Activated naive CD8-positive, alpha-beta T cell treated with anti-CD3 and anti-CD28 coated beads, Interleukin-2, amount 50 U/mL, for 24 hours (primary cell): ENCODE measurements at places on chromosomes 3 and 15.
A peak's percentile ranks its signal among the peaks of the same experiment; 100 is the strongest.

DNA sequence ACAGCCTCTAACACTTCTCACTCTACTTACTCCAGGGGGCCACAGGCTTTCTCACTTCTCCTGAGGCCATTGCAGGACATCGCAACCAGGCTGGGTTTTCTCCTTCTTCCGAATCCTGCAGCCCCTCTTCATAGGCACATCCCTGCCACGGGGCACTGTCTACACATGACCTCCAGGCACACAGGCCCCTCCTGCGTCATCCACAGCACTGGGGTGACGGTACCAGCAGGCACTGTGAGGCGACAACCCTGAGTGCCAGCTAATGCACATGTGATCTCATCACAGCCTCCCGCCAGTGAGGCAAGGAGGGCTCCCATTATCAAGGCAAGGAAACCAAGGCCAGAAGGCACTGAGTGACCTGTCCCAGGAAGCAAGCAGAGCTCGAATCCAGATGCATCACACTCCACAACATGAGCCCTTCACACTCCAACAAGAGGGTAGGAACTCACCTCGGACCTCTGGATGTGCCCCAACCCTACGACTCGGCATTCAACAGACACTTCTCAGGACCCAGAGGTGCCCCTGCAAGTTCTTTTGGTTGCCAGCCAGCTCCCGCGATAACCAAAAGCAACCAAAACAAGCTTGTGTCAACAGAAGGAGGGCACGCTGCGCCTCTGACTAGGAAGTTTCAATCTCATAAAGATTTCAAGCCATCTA lies 16.7 kb downstream of the FAM174B start:
- H3K27ac ChIP-seq: no peak overlapping the region
- no peak for DNase-seq
- no peak overlapping the region for H3K4me3 ChIP-seq
- H3K4me1 ChIP-seq: peaks cover 2% of the 10 kb centered on the region

DNA sequence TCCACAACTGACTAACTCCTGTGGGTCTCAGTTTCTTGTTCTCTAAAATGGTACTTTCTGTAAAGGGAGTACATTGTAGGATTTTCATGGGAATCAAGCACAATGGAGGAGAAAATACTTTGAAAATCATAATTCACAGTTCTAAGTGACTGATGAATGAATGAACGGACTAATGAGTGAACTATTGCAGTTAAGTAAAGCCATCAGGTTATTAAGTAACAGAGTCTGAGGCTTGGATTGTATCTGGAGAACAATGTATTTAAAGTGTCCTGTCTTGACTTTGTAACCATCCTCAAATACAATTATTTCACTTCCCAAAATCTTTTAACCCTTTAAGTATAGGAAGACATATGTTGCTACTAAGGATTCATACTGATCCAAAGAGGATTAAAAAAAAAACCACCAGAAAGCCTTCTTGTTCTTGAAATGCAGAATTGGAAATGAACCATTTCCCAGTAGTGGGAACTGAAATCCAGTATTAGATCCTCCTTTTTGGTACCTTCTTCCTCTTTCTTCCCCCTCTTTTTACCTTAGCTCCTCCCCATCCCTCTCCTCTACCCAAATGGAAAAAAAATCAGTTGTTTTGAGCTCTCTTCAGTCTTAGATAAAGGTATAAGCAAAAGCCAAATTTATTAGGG lies 13.2 kb upstream of the BCL6 start:
- H3K27ac ChIP-seq: no peak overlapping the region
- H3K27me3 ChIP-seq: peaks cover 6% of the 10 kb centered on the region
- no peak for DNase-seq
- peaks cover 4% of the 10 kb centered on the region for H3K4me1 ChIP-seq
- H3K36me3 ChIP-seq: no peaks in the 10 kb centered on the region

DNA sequence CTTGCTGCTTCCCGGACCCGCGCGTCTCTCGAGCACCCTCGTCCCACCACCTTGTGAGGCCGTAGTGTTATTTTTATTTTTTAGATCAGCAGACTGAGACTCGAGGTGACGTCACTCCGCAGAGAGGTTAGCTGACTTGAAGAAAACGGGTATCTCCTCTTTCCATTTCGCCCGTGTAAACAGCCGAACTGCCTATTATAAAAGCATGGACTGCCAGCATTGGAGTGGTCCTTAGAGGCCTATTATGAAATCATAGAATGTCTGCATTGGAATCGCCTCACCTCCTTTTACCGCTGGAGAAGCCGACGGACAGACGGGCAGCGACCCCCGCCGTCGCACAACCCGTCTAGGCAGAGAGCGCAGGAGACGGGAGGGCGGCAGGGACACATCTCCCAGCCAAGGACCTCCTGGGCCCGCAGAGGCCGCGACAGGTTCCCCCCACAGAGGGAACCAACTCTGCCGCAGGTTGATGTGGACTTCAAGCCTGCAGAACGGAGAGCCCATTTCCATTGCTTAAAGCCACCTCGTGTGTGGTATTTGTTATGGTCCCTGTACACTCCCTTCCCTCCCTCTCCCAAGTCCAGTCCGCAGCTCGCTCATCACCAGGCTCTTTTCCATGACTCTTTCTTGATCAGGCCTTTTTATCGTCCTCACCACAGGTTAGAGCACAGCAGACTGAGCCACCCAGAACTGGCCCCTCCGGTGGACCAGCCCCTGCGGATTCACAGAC lies 540 bp upstream of the PPP1R2 start:
- peaks cover 24% of the 10 kb centered on the region for H3K36me3 ChIP-seq
- peaks cover 73% of the 10 kb centered on the region for H3K4me1 ChIP-seq
- H3K4me3 ChIP-seq: peak overlapping the region; percentile 85
- peak; percentile 29 for DNase-seq
- H3K27me3 ChIP-seq: no peaks in the 10 kb centered on the region

- H3K4me3 ChIP-seq: no peak overlapping the region
- H3K27ac ChIP-seq: peak overlapping the region; percentile 56
- peaks cover 34% of the 10 kb centered on the region for H3K4me1 ChIP-seq
- DNase-seq: no peak
- no peaks in the 10 kb centered on the region for H3K27me3 ChIP-seq
- H3K36me3 ChIP-seq: peaks cover 4% of the 10 kb centered on the region
These were observed 43.9 kb downstream of the PXYLP1 start for GRCh38 chr3:141275511-141275910.

GRCh38 chr15:88894348-88894818 lies 961 bp downstream of the HAPLN3 start:
- DNase-seq: peak; percentile 88
- peaks cover 1% of the 10 kb centered on the region for H3K27me3 ChIP-seq
- H3K27ac ChIP-seq: peak overlapping the region; percentile 79
- peak overlapping the region; percentile 78 for H3K4me3 ChIP-seq
- H3K36me3 ChIP-seq: peaks cover 7% of the 10 kb centered on the region

GRCh38 chr3:52670621-52671521 lies 14.8 kb downstream of the PBRM1 start:
- peak overlapping the region; percentile 94 for H3K27ac ChIP-seq
- H3K27me3 ChIP-seq: no peaks in the 10 kb centered on the region
- H3K4me1 ChIP-seq: peaks cover 31% of the 10 kb centered on the region
- DNase-seq: peak; percentile 24

GRCh38 chr15:69504352-69505040 lies 51.9 kb downstream of the RPLP1 start:
- H3K4me3 ChIP-seq: no peak overlapping the region
- peaks cover 8% of the 10 kb centered on the region for H3K4me1 ChIP-seq
- peaks cover 2% of the 10 kb centered on the region for H3K27me3 ChIP-seq
- H3K36me3 ChIP-seq: no peaks in the 10 kb centered on the region

GRCh38 chr3:99384596-99384995 lies 253.8 kb upstream of the COL8A1 start:
- H3K27ac ChIP-seq: no peak overlapping the region
- H3K4me3 ChIP-seq: no peak overlapping the region
- peaks cover 1% of the 10 kb centered on the region for H3K36me3 ChIP-seq

GRCh38 chr3:169072494-169072893 lies 591.0 kb downstream of the MECOM start:
- no peaks in the 10 kb centered on the region for H3K36me3 ChIP-seq
- no peaks in the 10 kb centered on the region for H3K27me3 ChIP-seq
- DNase-seq: no peak

DNA sequence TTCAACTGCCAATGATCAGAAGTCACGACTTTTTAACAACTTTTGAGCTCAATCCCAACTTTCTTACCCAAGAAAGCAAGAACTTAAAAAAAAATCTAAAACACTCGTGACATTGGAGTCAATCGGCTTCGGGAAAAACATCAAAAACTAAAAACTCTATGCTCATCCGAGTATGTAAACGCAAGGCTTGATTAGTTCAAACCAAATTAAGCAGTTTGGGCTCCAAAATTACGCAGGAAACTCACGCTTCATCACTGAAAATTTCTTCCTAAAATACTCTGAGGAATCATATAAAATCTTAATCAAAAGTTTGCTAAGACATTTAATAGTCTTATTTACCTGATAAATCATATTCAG lies 1.6 kb downstream of the TRA2B start:
- no peak for DNase-seq
- peak overlapping the region; percentile 100 for H3K27ac ChIP-seq
- peaks cover 5% of the 10 kb centered on the region for H3K27me3 ChIP-seq
- peaks cover 56% of the 10 kb centered on the region for H3K4me1 ChIP-seq
- peak overlapping the region; percentile 100 for H3K4me3 ChIP-seq
- H3K36me3 ChIP-seq: peaks cover 65% of the 10 kb centered on the region

GRCh38 chr15:65690778-65691177 lies 69.0 kb downstream of the SLC24A1 start:
- H3K4me1 ChIP-seq: peaks cover 10% of the 10 kb centered on the region
- H3K4me3 ChIP-seq: no peak overlapping the region
- H3K36me3 ChIP-seq: peaks cover 78% of the 10 kb centered on the region
- no peak overlapping the region for H3K27ac ChIP-seq
- DNase-seq: no peak

- H3K4me1 ChIP-seq: no peaks in the 10 kb centered on the region
- no peak overlapping the region for H3K4me3 ChIP-seq
- no peaks in the 10 kb centered on the region for H3K36me3 ChIP-seq
- DNase-seq: no peak
- H3K27me3 ChIP-seq: peaks cover 6% of the 10 kb centered on the region
- H3K27ac ChIP-seq: no peak overlapping the region
These were observed 100.7 kb upstream of the SCN10A start for GRCh38 chr3:38916706-38917105.

DNA sequence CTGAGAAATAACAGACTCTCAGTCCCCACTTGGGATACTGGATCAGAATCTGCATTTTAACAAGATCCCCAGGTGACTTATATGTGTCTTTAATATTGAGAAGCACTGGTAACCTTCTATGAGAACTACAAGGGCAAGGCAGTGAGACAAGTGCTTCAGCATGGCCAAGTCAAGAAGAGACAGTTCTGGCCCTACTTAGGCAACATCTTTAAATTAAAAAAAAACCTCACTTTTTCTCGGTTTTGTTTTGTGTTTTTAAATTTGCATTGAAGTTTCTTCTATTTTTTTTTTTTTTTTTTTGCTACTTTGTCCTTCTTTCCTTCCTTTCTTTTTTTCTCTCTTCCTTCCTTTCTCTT lies 42.5 kb upstream of the SPTSSB start:
- no peak overlapping the region for H3K4me3 ChIP-seq
- DNase-seq: no peak
- H3K27me3 ChIP-seq: peaks cover 10% of the 10 kb centered on the region
- no peaks in the 10 kb centered on the region for H3K36me3 ChIP-seq
- H3K4me1 ChIP-seq: no peaks in the 10 kb centered on the region

GRCh38 chr15:90436952-90437351 lies 48.9 kb downstream of the IQGAP1 start:
- no peak for DNase-seq
- H3K36me3 ChIP-seq: peaks cover 52% of the 10 kb centered on the region
- H3K27ac ChIP-seq: peak overlapping the region; percentile 53
- H3K27me3 ChIP-seq: no peaks in the 10 kb centered on the region
- H3K4me1 ChIP-seq: peaks cover 4% of the 10 kb centered on the region

GRCh38 chr3:194184801-194185200 lies 48.9 kb downstream of the HES1 start:
- H3K4me1 ChIP-seq: no peaks in the 10 kb centered on the region
- no peak overlapping the region for H3K4me3 ChIP-seq
- DNase-seq: no peak
- H3K27me3 ChIP-seq: no peaks in the 10 kb centered on the region
- no peaks in the 10 kb centered on the region for H3K36me3 ChIP-seq

- no peak overlapping the region for H3K27ac ChIP-seq
- H3K4me3 ChIP-seq: no peak overlapping the region
- H3K36me3 ChIP-seq: no peaks in the 10 kb centered on the region
- DNase-seq: no peak
- no peaks in the 10 kb centered on the region for H3K4me1 ChIP-seq
These were observed 120.9 kb downstream of the NEDD4 start for GRCh38 chr15:55872471-55872870.

- no peaks in the 10 kb centered on the region for H3K36me3 ChIP-seq
- no peak overlapping the region for H3K27ac ChIP-seq
- H3K4me3 ChIP-seq: no peak overlapping the region
- peaks cover 13% of the 10 kb centered on the region for H3K27me3 ChIP-seq
These were observed 31.4 kb downstream of the HRH1 start for GRCh38 chr3:11185564-11186317.

- peaks cover 3% of the 10 kb centered on the region for H3K4me1 ChIP-seq
- H3K27me3 ChIP-seq: peaks cover 6% of the 10 kb centered on the region
- H3K36me3 ChIP-seq: no peaks in the 10 kb centered on the region
- H3K27ac ChIP-seq: no peak overlapping the region
- DNase-seq: no peak
These were observed 58.7 kb downstream of the TPRA1 start for GRCh38 chr3:127531821-127532220.

DNA sequence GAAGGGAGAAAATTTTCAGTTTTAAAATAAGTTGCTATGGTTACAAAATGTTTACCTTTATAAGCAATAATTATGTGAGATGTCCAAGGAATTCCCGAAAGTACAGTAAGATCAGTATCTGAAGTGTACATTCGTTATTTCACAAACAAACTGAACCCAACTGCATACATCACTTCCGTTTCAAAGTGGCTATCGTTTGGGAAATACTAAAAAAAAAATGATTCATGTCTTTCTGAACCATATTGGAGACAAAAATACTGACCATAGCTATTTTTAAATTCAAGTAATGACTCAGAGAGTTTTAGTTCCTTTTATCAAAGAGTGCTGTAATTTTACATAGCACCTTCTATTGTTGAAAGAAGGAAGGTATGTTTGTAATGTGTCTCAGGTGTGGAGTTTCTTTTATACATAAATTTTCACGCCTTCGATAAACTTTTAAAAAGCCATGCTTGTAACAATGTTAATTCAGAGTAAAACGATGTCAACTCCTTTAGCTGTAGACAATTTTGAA lies 8.0 kb upstream of the ANKRD28 start:
- peaks cover 8% of the 10 kb centered on the region for H3K36me3 ChIP-seq
- H3K4me3 ChIP-seq: no peak overlapping the region
- H3K27ac ChIP-seq: peak overlapping the region; percentile 46
- H3K4me1 ChIP-seq: peaks cover 70% of the 10 kb centered on the region
- no peaks in the 10 kb centered on the region for H3K27me3 ChIP-seq
- no peak for DNase-seq

DNA sequence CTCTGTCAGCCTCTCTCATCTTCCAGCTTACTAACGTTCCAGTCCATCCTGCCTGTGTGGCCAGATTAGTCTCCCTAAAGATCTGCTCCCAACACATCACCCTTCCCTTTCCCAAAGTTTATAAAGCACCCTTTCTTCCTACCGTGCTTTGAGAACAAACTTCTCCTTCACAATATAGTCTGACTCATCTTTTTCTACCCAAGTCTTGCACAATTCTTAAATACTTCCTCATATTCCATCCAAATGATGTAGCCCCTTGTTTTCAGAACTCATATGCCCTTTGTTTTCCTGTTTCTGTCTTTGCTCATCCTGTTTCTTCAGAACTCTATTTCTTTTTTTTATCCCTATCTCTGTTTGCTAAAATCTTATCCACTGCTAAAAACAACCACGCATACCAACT lies 326.8 kb downstream of the MFSD1 start:
- DNase-seq: no peak
- H3K4me1 ChIP-seq: no peaks in the 10 kb centered on the region
- no peaks in the 10 kb centered on the region for H3K27me3 ChIP-seq
- no peak overlapping the region for H3K27ac ChIP-seq
- H3K4me3 ChIP-seq: no peak overlapping the region
- no peaks in the 10 kb centered on the region for H3K36me3 ChIP-seq

GRCh38 chr15:55685286-55685685 lies 57.7 kb downstream of the PRTG start:
- H3K36me3 ChIP-seq: no peaks in the 10 kb centered on the region
- H3K4me3 ChIP-seq: no peak overlapping the region
- H3K4me1 ChIP-seq: no peaks in the 10 kb centered on the region
- peaks cover 4% of the 10 kb centered on the region for H3K27me3 ChIP-seq
